ENCODE measurements at places on chromosomes 6 and 20. TPM values are rescaled to one million over a fixed set of nuclear protein-coding genes. Genes with fewer than 3 reads are reported as not detected.

Gene PRDM13
- total RNA-seq, result not detected

Gene SLC35A1
- total RNA-seq, result 28.8 TPM

Gene PCK1
- total RNA-seq, result 10.5 TPM

Gene TBXT
- not detected for total RNA-seq

Gene FAM217B
- 2.3 TPM for total RNA-seq

Gene SEL1L2
- not detected for total RNA-seq

Gene GPLD1
- total RNA-seq, result not detected

Gene GSTA3
- total RNA-seq, result not detected

Gene SRSF12
- total RNA-seq, result not detected

Gene SFT2D1
- total RNA-seq, result 62.8 TPM

Gene RCAN2
- 18.0 TPM for total RNA-seq

Data from stomach (tissue), 19 donors.